ENCODE measurements at places on chromosomes 11 and 22.

GRCh38 chr11:28140689-28141455 is 32.7 kb downstream of the METTL15 start:
- no peak for DNase-seq

DNA sequence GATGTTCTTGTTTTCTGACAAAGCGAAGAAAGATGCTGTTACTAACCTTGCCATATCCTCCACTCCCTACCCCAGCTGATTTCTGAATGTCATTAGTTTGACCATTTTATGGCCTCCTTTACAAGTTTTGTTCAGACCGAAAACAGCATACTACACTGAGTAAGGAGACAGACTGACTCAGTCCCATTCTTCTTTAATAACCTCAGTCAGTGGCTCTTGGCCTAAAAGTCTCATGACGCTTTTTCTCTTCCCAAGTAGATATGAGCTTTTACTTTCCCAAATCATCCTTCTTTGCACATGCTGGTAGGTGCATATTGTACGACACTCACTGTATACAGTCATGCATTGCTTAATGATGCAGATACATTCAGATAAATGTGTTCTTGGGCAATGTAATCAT is 8.0 kb upstream of the FIBIN start:
- DNase-seq, result no peak

GRCh38 chr11:795634-796564 is 2.2 kb downstream of the SLC25A22 start:
- peak; percentile 49 for DNase-seq

GRCh38 chr11:79406376-79406775 is 34.5 kb downstream of the TENM4 start:
- DNase-seq, result no peak

GRCh38 chr11:69891421-69892236 is 72.4 kb upstream of the FGF3 start:
- DNase-seq, result no peak

GRCh38 chr11:113506461-113506860 is 31.3 kb upstream of the DRD2 start:
- DNase-seq, result no peak

GRCh38 chr22:19989725-19990067 is 26.9 kb downstream of the ARVCF start:
- no peak for DNase-seq

- DNase-seq, result no peak
These were observed 1.1 kb upstream of the DIXDC1 start for GRCh38 chr11:111936040-111936540.

DNA sequence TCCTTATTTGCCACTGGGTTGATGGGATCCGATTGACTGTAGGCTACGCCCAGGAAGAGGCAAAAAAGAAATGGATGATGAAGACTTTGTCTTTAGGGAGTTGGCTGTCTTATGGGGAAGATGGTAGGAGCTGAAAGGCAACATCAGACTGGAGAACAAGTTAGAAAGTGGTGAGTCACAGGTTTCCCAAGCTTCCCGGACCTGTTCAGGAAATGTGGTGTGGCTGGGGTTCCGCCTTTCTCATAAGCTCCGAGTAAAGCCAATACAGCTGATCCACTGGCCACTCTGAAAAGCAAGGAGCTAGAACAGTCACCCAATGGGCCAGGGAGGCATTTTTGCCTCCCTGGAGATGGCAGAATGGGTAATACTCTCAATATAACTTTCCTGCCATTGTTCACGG is 194.5 kb downstream of the SNX19 start:
- DNase-seq, result no peak

DNA sequence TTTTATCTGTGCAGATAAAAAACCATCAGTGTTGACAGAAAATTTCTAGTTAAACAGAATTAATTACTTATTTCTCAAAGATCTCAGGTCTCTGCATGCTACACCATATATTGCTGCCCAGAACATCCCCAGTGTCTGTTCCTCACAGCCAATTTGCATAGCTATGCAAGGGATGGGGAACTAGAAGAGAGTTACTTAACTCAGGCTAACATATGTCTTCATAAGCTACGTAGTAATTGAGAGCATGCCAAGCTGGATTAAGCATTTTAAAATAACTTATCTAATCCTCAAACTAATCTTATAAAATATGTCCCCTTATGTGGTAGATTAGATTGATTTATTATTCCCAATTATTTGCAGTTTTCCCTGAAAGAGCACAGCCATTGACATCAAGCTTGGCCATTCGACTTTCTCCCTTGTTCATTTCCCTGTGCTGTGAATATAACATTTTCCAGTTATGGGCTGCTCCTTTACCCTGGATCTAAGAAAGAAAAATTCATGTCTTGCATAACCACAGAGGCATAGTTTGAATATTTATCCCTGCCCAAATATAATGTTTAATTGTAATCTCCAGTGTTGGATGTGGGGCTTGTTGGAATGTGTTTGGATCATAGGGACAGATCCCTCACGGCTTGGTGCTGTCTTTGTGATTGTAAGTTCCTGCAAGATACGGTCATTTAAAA is 69.1 kb downstream of the C11orf87 start:
- no peak for DNase-seq

- no peak for DNase-seq
These were observed 20.9 kb downstream of the ST14 start for GRCh38 chr11:130180491-130180890.

DNA sequence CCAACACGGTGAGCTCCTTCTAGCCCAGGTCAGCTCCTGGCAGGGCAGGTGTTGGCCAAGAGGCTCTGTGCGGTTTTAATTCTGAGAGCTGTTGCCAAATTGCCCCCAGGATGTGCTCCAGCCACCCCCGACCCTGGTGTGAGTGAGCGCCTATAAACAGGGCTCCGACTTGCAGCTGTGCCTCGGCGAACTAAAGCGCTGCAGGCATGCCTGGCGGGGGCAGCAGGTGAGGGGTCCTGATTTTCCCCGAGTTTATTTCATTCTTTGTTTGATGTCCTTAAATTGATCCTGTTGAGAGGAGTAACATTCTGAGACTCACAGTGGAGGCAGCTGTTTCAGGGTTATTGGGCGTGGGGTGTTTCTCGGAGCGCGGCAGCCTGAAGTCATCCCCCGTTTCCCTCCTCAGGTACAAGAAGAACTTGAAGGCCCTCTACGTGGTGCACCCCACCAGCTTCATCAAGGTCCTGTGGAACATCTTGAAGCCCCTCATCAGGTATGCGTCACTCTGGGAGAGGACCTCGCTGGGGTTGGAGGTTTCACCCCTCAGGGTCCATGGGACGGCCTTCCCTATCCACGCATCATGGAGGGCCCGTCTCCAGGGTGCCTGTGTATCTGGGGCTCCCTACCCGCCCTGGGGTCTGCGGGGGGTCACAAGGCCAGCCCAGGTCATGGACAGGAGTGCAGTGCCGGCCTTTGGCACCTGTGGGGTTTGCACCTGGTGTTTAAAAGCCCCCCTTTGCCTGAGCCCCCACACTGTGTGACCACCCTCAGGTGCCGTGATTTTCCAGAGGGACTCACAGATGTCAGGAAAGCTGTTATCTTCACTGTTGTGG is 62.1 kb downstream of the ARHGAP8 start:
- DNase-seq, result no peak

- DNase-seq, result no peak
These were observed 28.6 kb upstream of the MUC5AC start for GRCh38 chr11:1129143-1129610.

DNA sequence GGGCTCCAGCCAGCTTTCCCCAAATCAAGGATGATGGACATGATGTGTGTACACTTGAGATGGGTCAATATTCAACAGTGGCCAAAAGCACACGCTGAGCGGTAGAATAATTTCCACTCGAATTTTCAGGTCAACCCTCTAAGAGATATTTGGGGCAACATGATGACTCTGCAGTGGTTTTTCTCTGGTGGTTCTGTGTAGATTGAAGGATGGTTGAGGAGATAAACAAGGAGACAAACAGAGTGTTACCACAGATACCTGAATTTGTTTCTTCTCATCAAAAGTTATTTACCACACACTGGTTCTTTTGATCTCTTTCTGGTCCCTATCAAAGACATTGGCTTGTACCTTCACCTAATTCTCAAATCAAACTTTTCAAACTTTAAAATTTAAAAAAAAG is 242.0 kb downstream of the ETS1 start:
- DNase-seq, result no peak

GRCh38 chr22:28442264-28442710 is 237.4 kb downstream of the TTC28 start:
- DNase-seq, result no peak

GRCh38 chr11:101880222-101880621 is 34.6 kb upstream of the CEP126 start:
- no peak for DNase-seq

DNA sequence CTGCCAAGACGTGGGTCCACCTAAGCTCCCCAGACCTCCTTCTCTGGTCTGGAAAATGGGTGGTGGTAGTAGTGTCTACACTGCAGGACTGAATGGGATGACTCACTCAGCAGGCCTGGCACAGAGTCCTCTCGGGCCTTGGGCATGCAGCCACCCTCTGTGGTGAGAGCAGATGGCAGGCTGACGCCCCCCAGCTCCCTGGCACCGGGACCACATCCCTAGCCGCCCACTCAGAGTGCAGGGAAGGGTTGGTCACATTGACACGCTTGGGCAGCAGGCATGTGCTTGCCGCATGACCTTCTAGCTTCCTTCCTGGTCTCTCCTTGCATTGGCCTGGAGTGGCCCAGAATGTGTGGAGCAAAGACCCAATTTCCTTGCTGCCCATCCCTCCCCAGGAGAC is 30.7 kb upstream of the PRODH start:
- DNase-seq, result no peak

DNA sequence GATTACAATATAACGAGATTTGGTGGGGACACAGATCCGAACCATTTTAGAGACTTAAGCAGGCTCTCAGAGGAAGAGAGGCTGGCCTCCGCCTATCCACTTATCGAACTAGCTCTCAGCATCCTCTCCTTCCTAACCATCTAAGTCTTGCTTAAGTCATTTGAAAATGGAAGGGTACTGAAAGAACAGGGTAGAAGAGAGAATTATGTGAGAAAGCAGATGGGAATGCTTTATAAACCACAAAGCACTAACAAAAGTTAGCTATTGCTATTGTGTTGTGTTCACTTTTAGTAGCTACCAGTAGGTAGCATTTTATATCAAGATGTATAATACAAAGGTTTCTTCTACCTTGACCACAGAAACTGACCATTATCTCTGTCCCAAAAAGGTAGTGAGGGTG is 153.4 kb upstream of the CADM1 start:
- DNase-seq, result no peak

DNA sequence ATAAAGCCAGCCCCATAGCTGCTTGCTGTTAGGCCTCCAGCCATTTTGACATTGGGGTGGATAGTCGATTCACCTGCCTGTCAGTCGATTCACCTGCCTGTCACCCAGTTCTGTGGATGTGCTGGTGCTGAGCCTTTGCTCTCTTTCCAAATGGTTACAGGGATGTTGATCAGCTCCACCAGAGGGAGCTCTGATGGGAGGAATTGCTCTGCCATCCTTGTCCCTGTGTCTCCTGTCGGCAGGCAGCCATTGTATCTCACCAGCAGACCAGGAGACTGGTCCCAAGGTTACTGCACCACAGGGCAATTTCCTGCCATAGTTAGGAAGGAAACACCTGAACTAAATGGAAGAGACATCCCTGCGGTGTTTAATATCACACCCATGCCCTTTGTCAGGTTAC is 6.1 kb downstream of the MPEG1 start:
- DNase-seq, result no peak

DNA sequence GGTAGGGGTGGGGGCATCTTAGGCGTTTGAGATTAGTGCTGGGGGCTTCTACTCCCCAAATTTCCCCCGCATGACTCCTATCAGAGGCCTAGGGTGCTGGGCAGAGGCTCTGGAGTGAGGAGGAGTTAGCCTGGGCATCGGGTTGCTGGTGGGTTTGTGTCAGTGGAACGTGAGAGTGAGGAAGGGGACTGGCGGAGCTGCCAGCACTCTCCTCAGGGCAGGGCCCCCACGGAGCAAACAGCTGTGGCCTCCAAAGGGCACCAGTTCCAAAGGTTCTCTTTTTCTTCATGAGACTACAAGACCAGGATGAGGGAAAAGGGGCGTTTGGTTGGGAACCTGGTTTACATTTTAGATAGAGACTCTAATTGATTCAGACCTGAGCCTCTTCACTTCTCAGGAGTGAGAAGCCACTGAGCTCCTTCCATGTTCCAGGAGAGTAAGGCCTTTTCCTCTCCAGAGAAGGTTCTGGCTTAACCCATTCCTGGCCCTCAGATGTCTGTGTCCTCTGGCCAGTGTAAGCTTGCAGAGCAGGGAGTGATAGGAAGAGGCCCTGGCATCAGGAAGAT is 35.6 kb upstream of the CDON start:
- no peak for DNase-seq

GRCh38 chr22:37266581-37267134 is 15.7 kb upstream of the CYTH4 start:
- no peak for DNase-seq

DNA sequence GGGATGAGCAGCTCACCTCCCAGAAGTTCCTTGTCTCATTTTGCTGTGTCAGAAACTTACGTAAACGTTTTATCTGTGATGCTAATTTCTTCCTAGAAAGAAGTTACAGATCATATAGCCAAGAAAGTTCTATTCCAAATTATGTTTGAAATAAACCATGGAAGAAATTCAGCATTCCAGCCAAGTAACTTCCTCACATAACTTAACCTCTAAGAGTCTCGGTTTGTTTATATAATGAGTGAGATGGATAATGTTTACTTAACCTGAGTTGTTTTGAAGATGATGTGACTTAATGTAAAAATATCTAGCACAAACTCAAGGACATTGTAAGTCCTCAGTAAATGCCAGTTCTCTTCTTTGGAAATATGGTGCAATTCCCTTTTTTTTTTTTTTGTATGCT is 8.9 kb upstream of the MUC15 start:
- no peak for DNase-seq

- DNase-seq, result no peak
These were observed 35.9 kb downstream of the CTTN start for GRCh38 chr11:70433966-70434812.

DNA sequence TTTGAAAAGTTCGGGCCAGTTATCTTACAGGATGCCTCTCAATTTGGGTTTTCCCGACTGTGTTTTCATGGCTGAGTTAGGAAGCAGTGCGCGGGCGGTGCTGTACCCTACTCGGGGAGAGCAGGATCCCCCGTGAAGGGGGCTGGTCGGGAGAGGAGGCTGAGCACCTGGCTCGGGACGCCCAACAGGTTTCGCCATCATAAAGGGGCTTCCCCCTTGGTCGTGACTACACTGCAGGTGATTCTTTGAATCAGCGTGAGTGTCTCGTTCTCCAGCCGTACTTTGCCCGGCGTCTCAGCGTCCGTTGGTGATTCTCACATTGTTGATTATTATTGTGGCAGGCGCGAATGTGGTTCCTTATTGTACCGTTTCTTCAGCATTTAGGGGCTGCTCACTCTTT is 46.6 kb downstream of the ST14 start:
- DNase-seq, result no peak

- DNase-seq, result no peak
These were observed 65.7 kb downstream of the RPL27A start for GRCh38 chr11:8748317-8748716.

DNA sequence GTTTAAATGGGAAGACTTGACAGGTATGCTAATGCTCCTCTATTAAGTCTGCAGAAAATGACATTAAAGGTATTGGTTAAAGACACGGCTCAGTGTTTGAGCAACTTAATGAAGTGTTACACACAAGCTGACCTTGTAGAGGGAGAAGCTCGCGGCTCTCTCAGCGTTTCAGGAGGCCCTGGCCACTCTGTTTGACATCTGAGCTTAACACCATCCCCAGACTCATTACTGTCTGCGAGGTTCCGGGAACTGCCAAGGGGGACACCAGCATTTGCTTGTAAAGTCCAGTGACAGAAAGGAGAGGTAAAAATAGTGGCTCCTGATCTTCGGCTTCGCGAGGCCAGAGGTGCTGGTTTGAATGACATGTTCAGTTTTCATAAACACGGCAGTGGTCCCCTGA is 540.7 kb upstream of the CADM1 start:
- no peak for DNase-seq

- no peak for DNase-seq
These were observed 203.6 kb upstream of the SESN3 start for GRCh38 chr11:95434489-95435057.
